COR-L47 (cell line): ENCODE measurements at places on chromosomes 12 and 14.

- DNase-seq = no peak
Observed at GRCh38 chr12:99505805-99506204, 141.7 kb upstream of the GARIN6 start.

GRCh38 chr14:101122237-101123141, 219.0 kb upstream of the RTL1 start:
- DNase-seq = no peak

- DNase-seq = no peak
Observed at GRCh38 chr12:31301311-31301710, 24.6 kb downstream of the SINHCAF start.

DNA sequence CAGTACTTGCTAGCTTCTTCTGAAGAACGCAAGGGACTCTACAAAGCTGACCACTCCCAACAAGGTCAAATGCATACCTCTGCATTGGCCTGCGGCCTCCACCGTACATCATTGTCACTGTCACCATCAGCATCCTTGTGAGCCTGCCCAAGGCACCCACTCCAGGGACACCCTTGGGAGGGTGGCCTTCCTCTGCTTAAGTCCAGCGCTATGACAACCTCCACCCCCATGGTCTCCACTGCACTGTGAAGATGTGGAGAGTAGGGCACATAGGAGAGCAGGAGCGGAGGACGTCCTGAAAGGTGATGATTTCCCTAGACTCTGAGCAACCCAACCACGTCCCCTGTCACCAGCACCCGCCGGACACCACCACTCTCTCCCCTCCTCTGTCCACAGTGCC, 252.8 kb downstream of the ALG10 start:
- DNase-seq = no peak

- DNase-seq = no peak
Observed at GRCh38 chr12:117724543-117724942, 244.2 kb downstream of the KSR2 start.

GRCh38 chr12:124715121-124715990, 147.9 kb upstream of the NCOR2 start:
- peak; percentile 77 for DNase-seq

- no peak for DNase-seq
Observed at GRCh38 chr14:50961605-50962221, 17.4 kb upstream of the PYGL start.

GRCh38 chr12:28652239-28652638, 462.0 kb downstream of the CCDC91 start:
- no peak for DNase-seq

- DNase-seq = no peak
Observed at GRCh38 chr14:72906316-72906715, 12.4 kb upstream of the DPF3 start.

DNA sequence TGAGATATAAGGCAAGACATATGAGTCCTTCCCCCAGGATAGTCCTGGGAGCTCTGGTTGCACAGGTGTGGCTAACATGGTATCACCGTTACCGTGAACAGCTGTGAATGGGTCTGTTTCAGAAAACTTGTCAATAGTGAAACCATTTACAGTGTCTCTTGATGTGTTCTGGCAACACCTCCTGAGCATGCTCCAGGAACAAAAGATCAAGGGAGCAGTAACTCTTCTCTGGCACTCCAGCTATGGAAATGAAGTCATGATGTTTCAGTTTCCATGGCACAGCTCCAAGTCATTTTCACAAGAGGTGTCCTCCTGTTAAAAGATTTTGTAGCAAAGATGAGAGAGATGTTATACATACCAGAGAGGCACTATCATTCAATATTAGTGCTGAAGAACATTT, 253.7 kb downstream of the SNAPC1 start:
- no peak for DNase-seq

GRCh38 chr12:26195250-26195640, at the start of gene SSPN:
Gene SSPN, plus strand, starts transcription at chr12:26195573. Its CDS starts 100 bp downstream, at chr12:26195673.
- DNase-seq = no peak

DNA sequence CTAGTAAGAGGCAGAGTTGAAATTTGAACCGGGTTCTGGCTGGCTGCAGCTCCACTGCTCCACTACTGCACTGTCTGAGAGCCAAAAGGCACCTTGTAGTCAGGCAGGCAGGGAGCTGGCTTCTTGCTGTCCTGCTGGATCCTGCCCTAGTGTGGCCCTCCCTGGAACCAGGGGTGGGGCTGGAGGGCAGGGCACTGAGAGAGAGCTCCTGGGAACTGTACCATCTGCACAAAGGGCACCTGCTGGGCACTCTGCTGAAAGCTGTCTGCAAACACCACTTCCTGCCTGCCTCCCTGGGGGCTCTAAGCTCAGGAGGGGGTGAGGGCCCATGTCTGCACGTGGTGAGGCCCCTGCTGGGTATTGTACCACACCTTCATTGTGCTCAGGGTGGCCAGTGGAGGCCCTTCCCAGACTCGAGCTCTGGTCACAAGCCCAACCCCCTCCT, 19.0 kb upstream of the TCL1B start:
- DNase-seq = peak; percentile 98

DNA sequence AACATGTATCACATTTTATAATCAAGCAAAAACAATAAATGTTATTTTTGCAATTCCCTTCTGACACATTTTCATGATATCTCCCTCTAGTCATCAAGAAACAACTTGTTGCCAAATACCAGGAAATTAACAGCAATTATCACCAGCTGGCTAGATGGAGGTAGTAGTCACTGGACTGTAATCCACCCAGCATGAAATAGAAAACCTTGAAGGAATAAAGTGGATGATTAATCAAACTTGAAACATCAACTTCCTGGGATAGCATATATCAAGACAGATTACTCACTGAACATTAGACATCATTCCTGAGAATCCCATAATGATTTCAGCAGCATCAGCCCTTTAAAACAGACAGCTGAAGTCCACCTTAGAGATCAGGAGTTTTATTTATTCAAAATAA, 259.0 kb downstream of the CCDC59 start:
- no peak for DNase-seq

GRCh38 chr14:23380197-23380914, 3.5 kb downstream of the CMTM5 start:
- DNase-seq = no peak

DNA sequence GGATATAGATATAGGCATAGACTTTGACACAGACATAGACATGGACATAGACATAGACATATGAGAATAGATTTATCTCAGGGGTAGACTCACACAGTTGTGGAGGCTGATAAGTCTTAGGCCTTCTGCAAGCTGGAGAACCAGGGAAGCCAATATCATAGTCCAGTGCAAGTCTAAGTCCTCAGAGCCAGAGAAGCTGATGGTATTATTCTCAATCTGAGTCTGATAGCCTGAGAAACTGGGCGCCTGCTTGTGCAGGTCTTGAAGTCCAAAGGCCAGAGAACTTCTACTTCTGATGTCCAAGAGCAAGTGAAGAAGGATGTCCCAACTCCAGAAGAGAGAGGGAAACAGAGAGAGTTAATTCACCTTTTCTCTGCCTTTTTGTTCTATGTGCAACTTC, 476.5 kb downstream of the SLC6A15 start:
- no peak for DNase-seq

GRCh38 chr12:91922139-91922538, 223.5 kb downstream of the BTG1 start:
- DNase-seq = no peak

DNA sequence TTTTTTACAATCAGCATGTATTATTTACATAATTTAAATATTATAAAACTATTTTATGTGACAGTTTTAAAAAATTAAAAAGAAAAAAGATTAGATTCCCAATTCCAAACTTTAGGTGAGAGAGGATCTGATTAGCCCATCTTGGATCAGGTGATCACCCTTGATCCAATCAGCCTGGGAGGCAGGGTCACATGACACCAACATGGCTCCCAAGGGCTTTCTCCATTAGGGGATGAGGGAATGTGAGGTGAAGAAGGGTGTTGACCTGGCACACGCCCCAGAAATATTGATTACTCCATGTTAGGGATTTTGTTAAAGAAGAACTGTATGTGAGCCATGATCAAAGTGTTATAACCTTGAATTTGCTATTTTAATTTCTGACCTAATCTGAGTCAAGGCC, 225.4 kb downstream of the RBM19 start:
- no peak for DNase-seq

DNA sequence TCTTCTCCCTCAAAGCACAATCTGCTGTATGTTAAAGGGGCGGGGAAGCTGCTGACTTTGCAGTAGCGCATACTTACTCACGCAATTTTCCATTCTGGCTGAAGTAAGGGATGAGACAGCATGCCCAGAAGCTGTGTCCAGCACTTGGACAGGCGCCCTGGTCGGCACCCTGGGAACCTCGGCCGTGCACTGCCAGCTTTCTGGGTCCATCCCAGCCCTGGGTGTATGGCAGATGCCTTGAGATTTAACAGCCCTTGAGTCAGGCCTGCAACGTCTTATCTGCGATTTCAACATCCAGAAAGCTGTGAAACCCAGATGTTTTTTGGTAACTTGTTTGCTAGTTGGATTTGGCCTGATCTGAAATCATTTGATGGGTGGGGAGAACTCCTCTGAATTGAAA, 16.1 kb downstream of the EML1 start:
- DNase-seq = no peak
